AML-193 (cell line): ENCODE measurements at places on chromosomes 7 and 10.

GRCh38 chr10:49161411-49161997 lies 26.7 kb downstream of the TMEM273 start:
- peak; percentile 38 for DNase-seq

DNA sequence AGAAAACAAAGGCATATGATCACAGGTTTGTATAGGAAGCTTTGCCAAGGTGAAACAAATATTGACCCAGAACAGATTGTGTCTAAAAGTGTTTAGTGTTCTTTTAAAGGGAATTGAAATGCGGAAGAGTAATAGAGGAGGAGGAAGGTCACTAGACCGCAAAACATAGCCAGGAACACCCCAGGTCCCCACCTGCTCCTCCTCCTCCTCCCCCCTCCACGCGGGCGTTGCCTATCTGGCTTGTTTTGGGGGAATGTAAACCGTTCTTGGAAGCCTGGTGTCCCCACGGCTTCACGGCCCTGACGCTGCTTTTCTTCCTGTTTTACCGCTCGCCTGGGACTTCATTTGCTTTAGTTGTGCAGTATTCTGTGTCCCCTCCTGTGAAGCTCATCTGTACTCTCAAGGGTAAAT lies 81.0 kb upstream of the PFKP start:
- no peak for DNase-seq

- DNase-seq = no peak
Observed at GRCh38 chr7:26081638-26082037, 70.4 kb upstream of the NFE2L3 start.

GRCh38 chr7:38748056-38748610 lies 117.0 kb upstream of the AMPH start:
- DNase-seq = no peak

GRCh38 chr10:78844960-78845607 lies 223.7 kb upstream of the ZMIZ1 start:
- DNase-seq = no peak

GRCh38 chr7:132773527-132773956 lies 197.3 kb upstream of the PLXNA4 start:
- no peak for DNase-seq

- DNase-seq = no peak
Observed at GRCh38 chr10:86366033-86366901, at the start of gene GRID1. Gene GRID1, minus strand, starts transcription at chr10:86366795.

DNA sequence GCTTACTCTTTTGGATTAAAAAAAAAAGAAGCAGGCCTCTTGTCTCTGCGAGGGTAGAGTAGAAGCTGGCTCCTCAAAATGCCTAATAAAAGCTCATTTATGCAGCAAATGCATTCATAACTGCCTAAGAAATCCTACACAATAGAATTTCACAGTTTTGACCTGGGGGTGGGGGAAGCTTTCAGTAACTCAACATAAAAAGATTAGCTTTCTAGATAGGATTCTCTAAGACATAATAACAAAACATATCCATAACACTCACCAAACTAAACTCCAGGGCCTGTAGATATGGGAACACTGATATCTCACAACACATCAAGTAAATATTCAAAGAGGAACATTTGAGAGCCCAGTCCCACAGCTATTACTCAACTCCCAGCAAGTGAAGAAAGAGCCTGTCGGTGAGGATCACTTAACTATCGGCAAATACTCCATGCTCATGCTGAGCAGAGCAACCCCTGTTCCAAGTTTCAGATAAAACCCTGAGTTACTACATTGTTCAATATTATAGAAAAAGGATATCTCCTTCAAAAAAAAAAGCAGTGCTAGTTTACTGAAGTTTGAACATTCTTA lies 88.1 kb downstream of the COBL start:
- no peak for DNase-seq

DNA sequence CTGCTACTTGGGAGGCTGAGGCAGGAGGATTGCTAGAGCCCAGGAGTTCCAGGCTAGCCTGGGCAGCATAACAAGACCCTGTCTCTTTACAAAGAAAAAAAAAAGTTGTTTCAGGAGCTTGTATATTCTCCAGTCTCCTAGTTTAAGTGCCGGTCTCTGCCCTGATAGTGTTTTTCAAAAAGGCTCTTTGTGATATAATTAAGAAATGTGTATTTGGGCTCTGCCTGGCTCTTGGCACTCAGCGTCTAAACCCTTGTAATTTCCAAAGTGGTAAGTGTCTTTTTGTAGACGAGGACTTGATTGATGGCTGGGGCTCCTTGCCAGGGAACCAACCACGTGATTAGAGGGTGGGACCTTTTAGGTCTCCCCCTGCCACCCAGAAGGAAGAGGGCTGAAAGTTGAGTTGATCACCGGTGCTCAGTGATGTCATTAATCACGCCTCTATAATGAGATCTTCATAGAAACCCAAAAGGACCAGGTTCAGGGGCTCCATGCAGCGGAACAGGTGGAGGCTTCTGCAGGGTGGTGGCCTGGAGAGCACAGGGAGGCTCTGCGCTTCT lies 4.4 kb downstream of the EIF3B start:
- DNase-seq = no peak
